AG10803 (cell line): ENCODE measurements at places on chromosomes 6 and 20.
A peak's percentile ranks its signal among the peaks of the same experiment; 100 is the strongest.

DNA sequence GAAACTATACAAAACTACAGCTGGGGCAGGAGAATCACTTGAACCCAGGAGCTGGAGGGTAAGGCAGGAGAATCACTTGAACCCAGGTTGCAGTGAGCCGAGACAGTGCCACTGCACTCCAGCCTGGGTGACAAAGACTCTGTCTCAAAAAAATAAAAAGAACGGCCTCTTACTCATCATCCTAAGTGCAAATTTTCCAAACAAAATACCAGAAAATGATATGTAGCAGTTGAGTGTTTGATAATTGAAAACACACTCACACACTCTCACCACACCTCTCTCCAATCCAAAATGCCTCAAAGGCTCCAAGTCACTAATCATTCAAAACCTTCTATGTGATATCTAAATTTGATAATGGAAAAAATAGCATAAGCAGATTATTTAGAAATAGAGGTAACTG is 198.6 kb upstream of the SHLD1 start:
- peak; percentile 56 for DNase-seq

- no peak for DNase-seq
Observed at GRCh38 chr6:208938-209337, 83.3 kb upstream of the DUSP22 start.

- no peak for DNase-seq
Observed at GRCh38 chr6:165746331-165746730, 83.3 kb upstream of the PDE10A start.

- DNase-seq, result no peak
Observed at GRCh38 chr6:103344554-103345163, 1515.1 kb downstream of the HACE1 start.

- DNase-seq, result no peak
Observed at GRCh38 chr6:56021943-56022342, 146.6 kb upstream of the BMP5 start.

GRCh38 chr6:50591135-50591534 is 122.2 kb upstream of the TFAP2D start:
- DNase-seq, result no peak

GRCh38 chr6:18507018-18507415 is 119.9 kb downstream of the RNF144B start:
- DNase-seq, result no peak

DNA sequence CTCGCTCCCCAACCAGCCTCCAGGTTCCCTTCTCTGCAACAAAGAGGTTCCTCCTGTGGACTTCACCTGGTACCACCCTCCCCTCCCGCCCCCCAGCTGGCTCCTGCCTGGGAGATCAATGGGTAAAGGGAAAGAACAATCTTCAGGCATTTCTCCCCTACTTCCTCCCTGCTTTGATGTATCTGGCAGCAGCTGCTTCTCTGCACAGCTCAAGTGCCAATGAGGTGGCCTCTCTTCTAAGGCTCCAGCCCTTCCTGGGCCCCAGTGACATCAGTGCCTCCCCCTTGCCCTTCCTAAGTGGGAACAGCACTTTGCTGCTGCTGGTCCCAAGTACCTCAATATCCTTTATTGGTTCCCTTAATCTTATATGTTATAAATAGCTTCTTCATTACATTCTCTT is 23.5 kb downstream of the MOCS1 start:
- no peak for DNase-seq

- DNase-seq, result no peak
Observed at GRCh38 chr6:163177892-163178420, 236.6 kb upstream of the QKI start.

- DNase-seq, result no peak
Observed at GRCh38 chr6:24358219-24358821, 461 bp upstream of the DCDC2 start.

- no peak for DNase-seq
Observed at GRCh38 chr6:4950076-4950475, 53.8 kb downstream of the RPP40 start.

DNA sequence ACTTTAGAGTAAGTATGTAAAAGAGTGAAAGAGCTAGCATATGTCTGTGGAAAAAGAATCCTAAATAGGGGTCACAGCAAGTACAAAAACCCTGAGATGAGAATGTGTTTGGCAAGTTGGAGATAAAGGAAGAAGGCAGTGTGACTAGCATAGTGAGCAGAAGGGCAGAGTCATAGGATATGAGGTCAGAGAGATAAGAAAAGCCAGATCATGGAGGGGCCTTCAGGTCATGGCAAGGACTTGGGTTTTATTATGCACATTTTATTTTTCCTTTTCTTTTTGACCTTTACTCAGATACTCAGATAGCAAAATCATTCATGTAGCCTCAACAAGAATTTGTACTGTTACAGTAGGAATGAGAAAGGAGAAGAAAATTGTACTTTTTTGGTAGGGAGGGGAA is 138.0 kb downstream of the GJA1 start:
- DNase-seq, result no peak

DNA sequence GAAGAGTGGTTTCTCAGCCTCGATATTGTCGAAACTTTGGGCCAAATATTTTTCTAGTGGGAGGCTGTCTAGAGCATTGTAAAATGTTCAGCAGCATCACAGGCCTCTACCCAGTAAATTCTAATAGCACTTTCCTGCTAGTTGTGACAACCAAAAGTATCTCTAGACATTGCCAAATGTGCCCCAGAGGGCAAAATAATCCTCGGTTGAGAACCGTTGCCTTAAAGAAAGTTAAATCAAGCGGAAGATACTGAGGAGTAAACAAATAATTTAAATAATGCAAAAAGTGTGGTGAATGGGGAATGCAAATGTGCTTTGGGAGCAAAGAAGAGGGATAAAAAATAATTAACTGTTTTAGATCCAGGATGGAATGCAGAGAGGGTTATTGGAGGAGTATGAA is 106.4 kb upstream of the ASCC3 start:
- DNase-seq, result no peak

DNA sequence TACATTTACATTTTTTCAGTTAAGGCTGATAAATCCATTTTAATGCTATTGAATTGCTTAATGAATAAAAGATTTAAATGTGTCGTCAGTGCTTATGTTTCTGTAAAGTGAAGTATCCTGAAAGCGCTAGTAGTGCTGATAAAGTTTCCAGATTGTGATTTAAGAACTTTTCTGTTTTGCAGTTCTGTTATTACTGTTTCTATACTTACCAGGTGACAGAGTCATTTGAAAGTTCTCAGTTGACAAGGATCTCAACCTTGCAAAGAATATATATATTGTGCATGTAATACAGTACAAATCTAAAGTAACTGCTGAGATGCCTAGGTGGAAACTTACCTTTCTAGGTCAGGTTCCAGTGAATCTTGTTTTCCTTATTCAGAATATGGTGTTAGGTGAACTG is 201.8 kb downstream of the ARID1B start:
- no peak for DNase-seq
